ENCODE measurements at places on chromosomes 7 and 10.
A peak's percentile ranks its signal among the peaks of the same experiment; 100 is the strongest.

DNA sequence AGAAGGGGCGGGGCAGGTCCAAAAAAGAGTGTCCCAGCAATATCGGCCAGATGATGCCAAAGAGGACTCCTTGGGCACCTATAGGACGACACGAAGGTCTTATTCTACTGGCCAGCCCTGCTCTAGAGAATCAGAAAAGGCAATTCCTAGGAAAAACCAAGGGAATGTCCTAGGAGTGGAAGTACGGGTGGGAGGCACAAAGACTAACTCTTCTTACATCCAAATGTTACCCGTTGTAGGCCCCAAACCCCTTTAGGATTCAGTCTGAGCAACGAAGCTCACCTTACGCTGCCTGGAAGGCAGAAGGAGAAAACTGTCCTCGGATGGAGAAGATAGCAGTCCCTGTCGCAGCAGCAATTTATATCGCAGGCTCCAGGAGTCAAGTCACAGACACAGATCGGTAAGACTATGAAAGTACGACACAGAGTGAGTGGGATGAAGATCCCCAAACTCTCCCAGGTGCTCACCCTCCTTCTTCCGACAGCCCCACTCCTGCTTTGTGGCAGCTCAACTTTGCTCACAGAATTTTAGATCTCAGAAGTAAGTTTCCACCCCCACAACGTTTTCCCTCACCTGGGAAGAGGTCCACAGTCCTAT lies 558 bp downstream of the TCTN3 start:
- DNase-seq = no peak

DNA sequence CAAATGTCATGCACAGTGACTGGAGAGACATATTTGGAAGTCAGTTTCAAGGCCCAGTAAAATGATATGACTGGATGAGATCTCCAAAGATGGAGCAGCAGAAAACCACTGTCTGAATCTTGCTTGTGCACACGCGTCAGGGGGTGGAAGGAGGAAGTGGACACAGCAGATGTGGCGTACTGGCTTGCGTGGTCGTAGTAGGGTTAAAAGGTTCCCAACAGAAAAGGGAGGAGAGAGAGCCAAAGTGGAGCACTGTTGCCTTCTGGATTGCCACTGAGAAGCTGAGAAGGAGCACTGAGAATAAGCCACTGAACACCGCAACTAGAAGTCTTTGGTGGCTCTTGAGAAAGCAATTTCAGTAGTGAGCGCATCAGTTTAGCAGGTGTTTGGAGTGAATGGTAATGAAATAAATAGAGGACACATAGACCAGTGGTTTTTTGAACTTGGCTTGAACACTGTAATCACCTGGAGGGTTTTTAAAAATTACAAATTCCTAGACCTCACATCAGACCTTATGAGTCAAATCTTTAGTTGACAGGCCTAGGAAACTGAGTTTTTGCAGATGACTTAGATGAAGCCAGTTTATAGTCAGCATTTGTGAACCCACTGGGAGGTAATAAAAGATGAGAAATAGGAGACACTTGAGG lies 227.3 kb downstream of the PTEN start:
- DNase-seq = peak; percentile 87

DNA sequence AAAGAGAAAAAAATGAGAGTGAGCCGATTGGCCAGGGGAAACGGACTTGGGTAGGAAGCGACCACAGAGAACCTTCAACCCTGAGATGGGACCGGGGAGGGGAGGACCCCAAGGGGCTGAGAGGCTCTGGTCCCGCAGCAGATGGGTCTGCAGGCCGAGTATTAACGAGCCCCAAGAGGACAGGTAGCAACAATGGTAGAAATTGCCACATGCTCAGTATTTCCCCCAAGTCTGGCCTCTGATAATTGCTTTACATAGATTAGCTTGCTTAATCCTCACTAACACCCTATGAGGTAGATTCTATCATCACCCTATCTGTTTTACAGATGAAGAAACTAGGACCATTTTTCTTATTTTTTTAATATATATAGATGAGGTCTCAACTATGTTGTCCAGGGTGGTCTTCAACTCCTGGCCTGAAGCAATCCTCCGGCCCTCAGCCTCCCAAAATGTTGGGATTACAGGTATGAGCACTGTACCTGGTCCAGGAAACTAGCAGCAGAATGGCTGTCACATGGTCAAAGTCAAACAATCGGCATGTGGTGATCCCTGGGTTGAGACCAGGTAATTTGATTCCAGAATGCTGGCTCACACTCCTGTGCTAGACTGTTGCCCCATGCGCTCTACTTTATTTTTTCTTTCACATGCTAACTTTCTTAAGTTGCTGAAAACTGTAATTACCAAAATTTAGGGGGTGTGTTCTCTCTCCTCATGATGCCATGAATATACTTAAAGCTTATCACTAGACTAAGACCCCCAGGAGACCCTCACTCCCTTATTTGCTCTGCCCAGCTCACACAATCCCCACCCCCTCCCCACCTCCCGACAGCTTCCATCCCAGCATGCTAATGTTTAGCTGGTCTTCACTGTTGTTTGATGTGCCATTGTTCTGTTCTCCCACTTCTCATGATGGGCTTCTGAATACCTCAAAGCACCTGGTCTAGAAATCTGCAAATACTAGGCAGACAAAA lies 67.9 kb upstream of the AFAP1L2 start:
- no peak for DNase-seq

- no peak for DNase-seq
These were observed 62.2 kb downstream of the REEP3 start for GRCh38 chr10:63583397-63583796.

DNA sequence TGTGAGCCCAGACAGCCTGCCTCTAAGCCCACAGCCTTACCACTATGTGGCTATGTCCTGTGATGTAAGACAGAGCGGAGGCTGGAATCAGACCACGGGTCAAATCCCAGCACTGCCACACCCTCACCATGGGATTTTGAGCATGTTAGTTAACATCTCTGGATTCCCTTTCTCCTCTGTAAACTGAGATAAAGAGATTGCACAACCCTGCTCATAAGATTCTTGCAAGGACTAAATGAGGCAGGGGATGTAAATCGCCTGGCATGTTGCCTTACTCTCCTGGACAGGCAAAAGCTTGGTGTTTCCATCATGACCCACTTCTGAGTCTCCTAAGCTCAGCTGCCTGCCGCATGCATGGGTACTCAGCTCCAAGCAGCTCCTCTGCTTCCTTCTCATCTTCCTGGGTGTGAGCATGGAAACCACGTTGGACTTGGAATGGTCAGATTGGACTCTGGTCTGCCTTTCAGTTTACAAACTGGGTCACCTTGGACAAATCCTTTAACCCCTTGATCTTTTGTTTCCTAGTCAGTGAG lies 41.3 kb upstream of the MTURN start:
- no peak for DNase-seq

GRCh38 chr10:128049226-128050120 lies 76.8 kb downstream of the MKI67 start:
- DNase-seq = no peak

GRCh38 chr7:17560516-17560915 lies 262.1 kb downstream of the AHR start:
- no peak for DNase-seq

GRCh38 chr10:37733822-37734221 lies 123.6 kb downstream of the ZNF248 start:
- DNase-seq = no peak

DNA sequence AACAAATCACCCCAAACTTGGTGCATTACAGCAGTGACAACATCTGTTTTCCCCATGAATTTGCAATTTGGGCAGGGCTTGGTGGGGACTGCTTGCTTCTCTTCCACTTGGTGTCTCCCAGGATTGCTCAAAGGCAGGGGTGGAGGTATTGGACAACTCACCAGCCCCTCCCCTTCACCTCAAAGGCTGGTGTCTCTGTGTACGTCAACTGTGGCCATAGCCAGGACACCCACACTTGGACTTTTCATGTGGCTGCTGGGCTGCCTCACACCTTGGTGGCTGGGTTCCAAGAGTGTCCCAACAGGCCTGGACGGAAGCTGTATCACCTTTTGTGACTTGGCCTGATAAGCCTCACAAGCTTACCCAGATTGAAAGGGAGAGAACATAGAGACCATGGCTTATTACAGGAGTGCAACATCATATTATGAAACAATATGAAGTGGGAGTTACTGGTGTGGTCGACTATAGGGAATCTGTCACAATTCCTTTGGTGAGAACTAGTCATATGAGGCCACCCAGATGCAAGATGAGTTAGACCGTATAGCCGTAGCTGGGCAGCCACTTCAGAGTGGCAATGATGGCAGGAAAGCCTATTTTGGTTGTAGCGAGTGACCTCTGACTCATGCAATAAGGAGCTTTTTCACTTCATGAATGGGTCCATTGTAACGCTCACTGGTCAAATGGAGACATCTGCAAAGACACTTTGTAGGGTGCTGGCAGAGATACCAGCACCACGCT lies 187.6 kb upstream of the ITGB1 start:
- DNase-seq = no peak

DNA sequence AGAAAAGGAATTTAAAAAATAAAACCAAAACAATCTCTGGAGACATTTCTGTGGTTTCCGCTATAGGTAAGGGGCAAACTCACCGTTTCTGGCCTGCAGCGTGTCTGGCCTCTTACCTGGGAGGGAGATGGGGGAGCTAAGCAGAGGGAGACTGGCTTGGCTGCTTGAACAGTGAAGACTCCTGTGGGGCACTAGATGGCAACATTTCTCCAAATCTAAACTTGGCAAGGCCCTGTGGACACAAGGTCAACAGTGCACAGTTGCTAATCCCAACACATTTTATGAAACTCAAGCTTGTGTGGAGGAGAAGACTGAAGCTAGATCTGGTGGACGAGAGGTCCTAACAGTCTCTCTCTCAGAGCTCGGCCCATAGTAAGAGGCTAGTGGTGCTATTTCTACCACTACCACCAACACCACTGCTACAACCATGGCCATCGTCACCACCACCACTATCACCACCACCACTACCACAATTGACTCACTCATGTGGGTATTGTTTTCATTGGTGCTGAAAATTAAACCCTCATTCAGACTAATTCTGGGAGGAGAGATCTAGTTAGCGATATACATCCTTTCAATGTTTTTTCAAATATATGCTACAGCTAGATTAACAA lies 28.4 kb upstream of the CDHR3 start:
- peak; percentile 40 for DNase-seq

GRCh38 chr10:115706488-115707076 lies 566.4 kb downstream of the GFRA1 start:
- DNase-seq = peak; percentile 9

DNA sequence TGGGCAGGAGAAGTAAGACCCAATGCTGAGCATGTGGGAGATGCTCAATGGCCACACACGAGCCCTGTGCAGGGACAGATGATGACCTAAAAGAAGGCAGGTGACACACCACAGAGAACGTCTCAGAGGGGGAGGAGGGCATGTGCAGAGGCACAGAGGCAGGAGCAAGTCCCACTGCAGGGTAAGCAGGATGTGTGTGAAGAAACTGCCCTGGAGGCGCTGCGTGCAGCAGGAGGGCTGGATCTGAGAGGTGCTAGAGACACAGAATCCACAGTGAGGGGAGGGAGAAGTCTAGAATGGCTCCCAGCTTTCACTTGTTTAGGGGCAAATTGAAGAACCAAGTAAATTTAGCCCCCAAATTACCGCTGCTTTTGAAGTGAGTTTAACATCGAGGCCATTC lies 14.9 kb downstream of the DYDC2 start:
- no peak for DNase-seq

GRCh38 chr7:103025341-103025740 lies 49.3 kb downstream of the FBXL13 start:
- DNase-seq = no peak
